Activated CD4-positive, alpha-beta T cell treated with anti-CD3 and anti-CD28 coated beads for 48 hours (primary cell): ENCODE measurements at places on chromosomes 4 and X.

DNA sequence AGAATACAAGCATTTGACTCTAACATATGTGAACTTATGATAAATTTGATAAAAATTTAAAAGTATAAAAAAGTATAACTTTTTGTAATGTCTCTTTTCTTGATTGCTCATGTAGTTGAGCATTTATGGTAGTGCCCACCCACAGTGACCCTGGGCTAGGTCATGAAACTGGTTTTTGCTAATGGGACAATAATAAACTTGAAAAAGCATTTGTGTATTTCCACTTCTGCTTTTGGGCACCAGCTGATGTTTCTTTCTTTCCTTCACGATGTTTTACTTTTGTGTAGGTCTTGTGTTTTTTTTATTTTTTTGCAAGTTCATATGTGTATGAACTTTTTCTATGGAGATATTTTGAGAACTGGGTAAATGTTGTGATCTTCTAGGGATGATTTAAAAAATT lies 313.1 kb downstream of the CBLL2 start:
- no peak for DNase-seq

DNA sequence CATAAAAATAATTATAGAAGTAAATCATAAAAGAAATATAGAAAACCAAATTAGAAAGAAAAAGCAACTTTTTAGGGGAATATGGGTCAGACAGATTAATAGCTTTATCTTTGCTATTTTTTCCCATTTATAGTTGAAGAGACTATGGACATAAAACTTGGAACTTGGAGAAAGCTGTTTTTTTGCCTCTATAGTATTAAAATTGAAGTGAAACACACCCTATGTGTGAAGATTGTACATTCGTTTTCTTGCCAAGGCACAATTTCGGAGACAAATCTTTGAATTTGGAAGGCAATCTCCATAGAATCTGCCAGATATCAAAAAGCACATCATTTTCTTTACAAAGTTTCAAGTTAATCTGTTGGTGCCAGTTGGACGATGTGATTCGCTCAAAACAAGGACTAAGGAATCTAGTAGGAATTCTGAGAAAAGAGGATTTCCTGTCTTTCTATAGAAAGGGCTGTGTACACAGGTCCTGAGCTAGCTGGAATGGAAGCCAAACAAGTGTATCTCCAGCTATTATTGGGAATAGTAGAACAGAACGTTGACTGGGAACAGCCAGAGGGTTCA lies 156.3 kb downstream of the SLC7A11 start:
- DNase-seq, result no peak

- no peak for DNase-seq
Observed at GRCh38 chrX:149010853-149011224, 494.3 kb downstream of the IDS start.

DNA sequence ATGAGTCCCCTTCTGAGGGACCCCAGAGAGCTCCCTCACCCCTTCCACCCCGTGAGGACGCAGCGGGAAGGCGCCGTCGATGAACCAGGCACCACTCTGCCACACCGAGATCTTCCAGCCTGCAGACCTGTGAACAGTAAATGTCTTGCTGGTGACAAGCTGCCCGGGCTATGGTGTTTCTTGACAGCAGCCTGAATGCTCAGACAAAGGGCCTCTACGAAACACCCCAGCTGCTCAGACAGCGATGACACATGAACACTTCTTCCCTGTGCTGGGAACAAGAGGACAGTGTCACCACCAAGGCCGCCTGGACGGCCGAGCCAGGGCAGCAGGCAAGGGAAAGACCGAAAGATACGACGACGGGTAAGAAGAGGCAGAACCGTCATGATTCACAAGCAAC lies 30.6 kb upstream of the GTPBP6 start:
- no peak for DNase-seq

- no peak for DNase-seq
Observed at GRCh38 chr4:94486372-94486801, 34.6 kb downstream of the PDLIM5 start.

DNA sequence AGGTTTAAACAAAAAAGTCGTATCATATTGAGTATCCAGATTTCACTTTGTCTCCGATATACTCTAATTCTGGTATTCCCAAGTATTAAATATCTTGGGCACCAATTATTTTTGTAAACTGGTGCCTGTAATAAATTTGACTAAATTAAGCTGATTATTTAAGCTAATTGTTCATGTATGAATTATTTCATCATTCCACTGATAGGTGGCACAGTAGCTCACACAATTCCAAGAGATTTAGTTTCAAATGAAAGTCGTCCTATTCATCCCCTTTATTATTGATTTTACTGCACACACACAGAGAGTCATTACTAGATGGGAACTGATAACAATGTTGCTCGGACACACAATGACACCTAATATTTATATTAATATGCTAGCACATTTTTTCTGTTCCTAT lies 432.4 kb downstream of the DMD start:
- DNase-seq, result no peak

GRCh38 chr4:168755598-168756477 lies 254.2 kb downstream of the CBR4 start:
- no peak for DNase-seq

GRCh38 chrX:78573630-78574029 lies 85.5 kb downstream of the RTL3 start:
- no peak for DNase-seq

- DNase-seq, result no peak
Observed at GRCh38 chr4:57763070-57763469, 652.9 kb upstream of the IGFBP7 start.

- DNase-seq, result no peak
Observed at GRCh38 chr4:123116412-123116811, 194.0 kb upstream of the NUDT6 start.

- DNase-seq, result no peak
Observed at GRCh38 chr4:132827522-132827921, 321.6 kb upstream of the PCDH10 start.

GRCh38 chr4:98571161-98571786 lies 87.1 kb downstream of the TSPAN5 start:
- no peak for DNase-seq

DNA sequence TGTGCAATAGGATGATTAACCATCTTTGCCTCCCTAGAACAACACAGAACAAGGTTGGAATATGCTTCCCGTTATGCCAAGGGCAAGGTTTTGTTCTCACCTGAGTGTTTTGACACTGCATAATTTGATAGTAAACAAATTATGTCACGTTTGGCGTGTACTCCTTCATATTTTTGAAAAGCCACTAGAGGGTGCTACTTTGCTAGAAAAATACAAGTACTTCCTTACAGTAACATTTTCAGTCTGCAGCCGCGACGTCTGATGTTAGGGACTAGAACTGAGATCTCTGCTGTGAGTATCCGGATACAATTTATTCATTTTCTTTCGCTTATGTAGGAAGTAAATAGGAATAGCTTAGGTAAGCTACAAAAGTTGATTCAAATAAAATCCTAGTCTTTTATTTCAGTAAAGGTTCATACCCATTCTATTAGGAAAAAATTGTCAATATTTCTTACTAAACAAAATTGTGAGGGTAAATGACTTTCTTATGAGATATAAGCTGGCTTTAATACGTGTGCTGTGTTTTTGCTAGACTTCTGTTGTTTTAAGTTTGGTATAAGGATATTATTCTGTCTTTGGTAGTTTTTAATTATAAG lies 181.1 kb upstream of the WDFY3 start:
- DNase-seq, result peak; percentile 18

- DNase-seq, result no peak
Observed at GRCh38 chrX:46407036-46407752, 138.0 kb downstream of the ZNF674 start.

DNA sequence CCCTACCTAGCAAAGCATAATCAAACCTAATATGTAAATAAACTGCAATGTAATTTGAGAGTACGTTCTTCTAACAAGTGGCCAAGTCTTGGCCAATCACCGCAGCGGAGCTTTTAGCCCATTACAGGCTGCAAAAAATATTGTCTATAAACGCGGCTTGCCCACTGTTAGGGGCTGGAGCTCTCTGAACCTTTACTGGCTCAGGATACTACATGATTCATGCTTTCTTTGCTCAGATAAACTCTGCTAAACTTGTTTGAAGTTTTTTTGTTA lies 990 bp upstream of the HADH start:
- no peak for DNase-seq

DNA sequence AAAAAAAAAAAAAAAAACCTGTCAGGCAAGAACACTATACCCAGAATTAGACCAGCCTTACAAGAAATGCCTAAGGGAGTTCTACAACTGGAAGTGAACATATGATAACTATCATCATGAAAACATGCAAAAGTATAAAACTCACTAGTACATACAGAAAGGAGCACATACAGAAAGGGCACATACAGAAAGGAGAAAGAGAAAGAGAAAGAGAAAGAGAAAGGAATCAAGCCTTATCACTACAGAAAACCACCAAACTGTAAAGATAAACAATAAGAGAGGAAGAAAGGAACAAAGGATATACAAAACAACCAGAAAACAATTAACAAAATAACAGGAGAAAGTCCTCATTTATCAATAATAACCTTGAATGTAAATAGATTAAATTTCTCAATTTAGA lies 50.4 kb downstream of the PHKA1 start:
- no peak for DNase-seq

GRCh38 chrX:7926914-7927258 lies 327 bp downstream of the PNPLA4 start:
- DNase-seq, result no peak
